ENCODE measurements at places on chromosomes 2 and 18.
A peak's percentile ranks its signal among the peaks of the same experiment; 100 is the strongest.

GRCh38 chr2:114949228-114949804 is 506.9 kb downstream of the DPP10 start:
- DNase-seq, result no peak

DNA sequence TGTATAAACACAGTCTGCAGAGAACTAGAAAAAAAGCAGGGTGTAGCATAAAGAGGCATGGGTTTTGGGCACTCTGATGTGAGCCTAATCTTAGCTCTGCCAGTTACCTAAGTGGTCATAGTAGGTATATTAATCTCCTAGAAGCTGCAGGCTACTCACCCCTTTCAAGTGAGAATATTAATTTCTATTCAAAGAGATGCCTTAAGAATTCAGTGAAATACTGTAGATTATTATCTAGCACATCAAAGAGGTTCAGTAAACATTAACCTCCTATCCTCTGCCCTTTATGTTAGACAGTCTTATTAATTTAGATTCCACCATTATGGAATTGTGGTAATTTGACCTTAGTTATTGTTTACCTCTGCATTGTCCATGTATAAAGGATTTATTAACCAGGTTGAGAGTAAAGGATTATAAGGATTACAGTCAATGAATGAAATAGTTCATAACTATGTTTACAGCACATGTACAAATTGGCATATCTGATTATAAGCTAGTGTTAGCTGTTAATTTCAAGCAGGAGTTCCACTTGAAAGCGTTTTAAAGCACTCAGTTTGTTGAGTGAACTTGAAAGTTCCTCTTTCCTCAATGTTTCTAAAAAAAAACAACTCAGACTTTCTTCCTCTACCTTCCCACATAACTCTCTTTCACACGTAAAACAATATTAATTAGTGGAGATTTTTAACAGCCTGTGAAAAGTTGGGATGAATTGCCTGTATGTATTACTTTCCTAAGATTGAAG is 150.6 kb upstream of the EPC2 start:
- no peak for DNase-seq

DNA sequence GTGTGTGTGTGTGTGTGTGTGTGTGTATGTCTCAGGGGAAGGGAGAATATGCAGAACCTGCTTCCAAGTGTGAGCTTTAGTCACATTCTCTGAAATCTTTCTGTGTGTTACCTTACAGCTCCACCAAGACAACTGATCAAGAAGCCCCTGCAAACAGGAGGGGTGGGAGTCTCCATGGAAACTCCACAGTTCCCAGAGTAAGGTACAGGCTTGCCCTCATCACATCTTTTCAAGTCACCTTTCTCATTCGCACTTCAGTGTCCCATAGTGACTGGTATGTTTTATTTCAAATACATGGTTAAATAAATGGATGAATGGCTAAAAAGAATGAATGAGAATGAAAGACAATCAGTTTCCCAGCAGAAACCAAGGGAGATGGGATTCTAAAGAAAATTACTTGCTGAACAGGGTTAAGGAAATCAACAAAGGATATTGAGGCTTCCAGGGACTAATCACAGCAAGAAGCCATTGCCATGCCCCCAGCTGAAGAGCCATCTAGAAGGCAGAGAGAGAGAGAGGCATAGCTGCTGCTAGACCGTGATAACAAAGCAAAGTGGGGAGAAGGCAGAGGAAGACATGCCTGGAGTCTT is 987.2 kb upstream of the CELF4 start:
- DNase-seq, result no peak

DNA sequence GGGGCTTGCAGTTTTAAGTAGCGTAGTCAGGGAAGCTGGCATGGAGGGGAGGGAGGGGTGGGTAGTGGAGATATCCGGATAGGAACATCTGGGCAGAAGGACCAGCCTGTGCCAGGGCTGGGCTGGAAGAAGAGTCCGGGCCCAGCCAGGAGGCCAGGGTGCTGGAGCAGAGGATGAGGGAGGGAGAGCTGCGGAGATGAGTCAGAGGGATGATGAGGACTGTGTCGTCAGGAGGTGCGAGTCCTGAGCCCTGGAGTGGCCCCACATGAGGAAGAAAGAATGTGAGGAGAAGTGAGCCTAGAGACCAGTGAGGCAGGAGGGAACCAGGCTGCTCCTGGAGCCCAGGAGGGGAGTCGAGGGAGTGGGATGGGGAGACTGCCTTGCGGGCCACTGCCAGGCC is 82.4 kb downstream of the CTIF start:
- DNase-seq, result no peak

- no peak for DNase-seq
Measured at GRCh38 chr18:44047585-44047984, 633.1 kb upstream of the SETBP1 start.

DNA sequence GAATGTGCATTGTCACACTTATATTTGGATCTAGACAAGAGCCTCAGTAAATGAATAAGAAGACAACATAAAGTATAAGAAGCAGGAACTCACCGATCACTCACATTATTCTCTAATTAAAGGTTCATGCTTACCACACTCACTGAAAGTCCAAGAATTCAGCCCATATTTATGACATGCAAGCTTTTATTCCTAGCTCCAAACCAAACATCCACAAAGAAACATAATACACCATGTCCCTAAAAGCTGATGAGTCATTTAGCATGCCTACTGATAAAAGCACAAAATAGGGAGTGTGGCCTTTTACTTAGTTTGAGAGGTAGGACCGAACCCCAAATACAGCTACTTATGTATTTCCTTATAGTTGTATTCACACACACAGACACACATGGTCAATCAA is 1094.6 kb upstream of the CDH2 start:
- DNase-seq, result no peak

GRCh38 chr2:227308784-227309183 is 16.3 kb upstream of the MFF start:
- no peak for DNase-seq

- DNase-seq, result no peak
Measured at GRCh38 chr2:234072454-234072853, 22.0 kb downstream of the SPP2 start.

DNA sequence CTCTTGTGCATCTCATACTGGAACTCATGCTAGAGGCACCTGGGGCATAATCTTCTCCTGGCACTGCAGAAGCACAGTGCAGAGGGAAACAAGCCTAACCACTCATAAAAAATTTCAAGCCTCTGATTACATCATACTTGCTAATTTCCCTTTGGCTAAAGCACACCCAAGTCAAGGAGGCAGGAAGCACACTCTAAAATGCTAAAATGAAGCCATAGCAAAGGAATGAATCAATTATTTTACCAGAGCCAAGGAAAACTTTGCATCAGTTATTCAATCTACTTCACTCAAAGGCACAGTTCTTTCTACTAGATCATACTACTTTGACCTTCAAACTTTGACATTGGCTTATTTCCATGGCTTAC is 79.6 kb upstream of the SPOPL start:
- no peak for DNase-seq

GRCh38 chr2:61898810-61899209 is 6.7 kb upstream of the COMMD1 start:
- no peak for DNase-seq

- DNase-seq, result no peak
Measured at GRCh38 chr2:241764275-241765241, 12.1 kb upstream of the GAL3ST2 start.

GRCh38 chr18:9055185-9055584 is 47.3 kb upstream of the NDUFV2 start:
- DNase-seq, result peak; percentile 20

GRCh38 chr2:204205538-204205937 is 269.0 kb downstream of the ICOS start:
- no peak for DNase-seq

DNA sequence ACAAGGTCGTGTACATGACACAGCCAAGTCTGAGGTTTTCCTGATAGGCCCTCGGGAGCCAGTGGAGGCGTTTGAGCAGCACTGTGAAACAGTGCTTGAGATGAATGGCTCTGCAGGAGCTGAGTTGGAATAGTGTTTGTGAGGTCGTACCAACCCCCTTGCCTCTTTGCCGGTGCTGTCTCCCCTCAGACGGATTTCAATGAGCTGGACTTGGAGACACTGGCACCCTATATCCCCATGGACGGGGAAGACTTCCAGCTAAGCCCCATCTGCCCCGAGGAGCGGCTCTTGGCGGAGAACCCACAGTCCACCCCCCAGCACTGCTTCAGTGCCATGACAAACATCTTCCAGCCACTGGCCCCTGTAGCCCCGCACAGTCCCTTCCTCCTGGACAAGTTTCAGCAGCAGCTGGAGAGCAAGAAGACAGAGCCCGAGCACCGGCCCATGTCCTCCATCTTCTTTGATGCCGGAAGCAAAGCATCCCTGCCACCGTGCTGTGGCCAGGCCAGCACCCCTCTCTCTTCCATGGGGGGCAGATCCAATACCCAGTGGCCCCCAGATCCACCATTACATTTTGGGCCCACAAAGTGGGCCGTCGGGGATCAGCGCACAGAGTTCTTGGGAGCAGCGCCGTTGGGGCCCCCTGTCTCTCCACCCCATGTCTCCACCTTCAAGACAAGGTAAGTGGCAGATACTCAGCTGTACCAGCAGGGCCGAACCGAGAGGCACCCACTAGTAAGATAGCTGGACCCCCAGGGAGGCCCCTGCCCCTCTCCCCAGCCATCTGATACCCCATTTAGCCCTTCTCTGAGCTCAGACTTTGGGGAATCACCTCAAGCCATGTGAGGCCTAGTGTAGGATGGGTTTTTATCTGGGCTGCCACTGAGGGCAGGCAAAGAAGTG is 83.1 kb downstream of the EPAS1 start:
- no peak for DNase-seq

- no peak for DNase-seq
Measured at GRCh38 chr2:12287220-12287751, 429.4 kb upstream of the TRIB2 start.

GRCh38 chr2:165633431-165633830 is 160.6 kb downstream of the GALNT3 start:
- no peak for DNase-seq

- DNase-seq, result no peak
Measured at GRCh38 chr18:68796936-68797690, 767 bp upstream of the CCDC102B start.

DNA sequence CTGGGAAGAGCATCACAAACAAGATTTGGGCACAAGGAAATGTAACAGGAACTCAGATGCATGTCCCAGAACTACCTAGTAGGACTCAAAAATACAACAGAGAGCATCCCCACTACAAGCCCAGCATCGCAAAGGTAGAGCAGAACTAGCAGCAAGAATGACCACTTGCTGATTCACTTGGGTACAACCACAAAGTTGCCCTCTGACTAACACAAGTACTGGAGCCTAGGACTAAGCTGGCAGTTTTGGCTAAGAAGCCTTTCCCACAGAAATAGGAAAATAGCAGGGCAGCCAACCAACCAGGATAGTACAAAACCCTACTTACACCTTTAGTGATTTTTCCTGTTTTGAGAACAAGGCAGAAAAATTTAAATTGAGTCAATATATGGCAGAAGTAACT is 193.8 kb downstream of the PAX3 start:
- no peak for DNase-seq

GRCh38 chr2:2170189-2170588 is 160.9 kb downstream of the MYT1L start:
- no peak for DNase-seq

GRCh38 chr2:38739524-38739923 is 11.6 kb downstream of the SRSF7 start:
- DNase-seq, result no peak

DNA sequence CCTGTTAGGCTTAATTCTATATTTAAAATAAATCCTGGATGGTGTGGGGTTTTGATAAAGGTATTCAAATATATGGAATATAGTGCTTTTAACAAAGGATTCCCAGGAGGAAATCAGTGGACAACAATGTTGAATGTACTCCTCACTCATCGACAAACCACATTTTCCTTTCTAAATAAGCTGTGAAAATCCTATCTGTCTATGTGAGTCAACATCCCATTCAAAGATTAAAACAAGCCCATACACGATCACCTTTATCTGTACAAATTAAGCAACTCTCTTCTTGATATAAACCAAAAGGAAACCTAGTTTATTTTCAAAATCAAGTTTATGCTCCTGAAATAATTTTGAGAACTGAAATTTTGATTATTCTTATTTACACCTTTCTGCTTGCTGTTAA is 153.4 kb downstream of the ERBB4 start:
- DNase-seq, result no peak

DNA sequence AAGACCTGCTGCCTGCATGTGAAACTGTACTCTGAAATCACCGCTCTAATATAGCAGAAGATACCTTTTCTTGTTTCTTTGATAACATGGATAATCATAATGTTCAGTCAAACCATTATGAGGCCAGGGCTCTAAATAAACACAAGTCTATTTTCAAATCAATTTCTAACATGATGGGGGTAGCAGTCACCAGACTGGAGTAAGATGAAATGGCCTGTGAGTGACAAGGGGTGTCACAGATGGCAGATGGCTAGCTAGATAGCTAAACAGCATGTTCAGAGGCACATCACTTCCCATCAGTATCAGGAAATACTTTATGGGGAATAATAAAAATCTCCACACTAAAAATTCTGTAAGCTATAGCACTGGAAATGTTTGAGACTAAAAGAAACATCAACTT is 14.0 kb downstream of the MBD2 start:
- no peak for DNase-seq

Data from muscle of arm (tissue), 14 donors.